ENCODE measurements at places on chromosomes 3 and 15.

DNA sequence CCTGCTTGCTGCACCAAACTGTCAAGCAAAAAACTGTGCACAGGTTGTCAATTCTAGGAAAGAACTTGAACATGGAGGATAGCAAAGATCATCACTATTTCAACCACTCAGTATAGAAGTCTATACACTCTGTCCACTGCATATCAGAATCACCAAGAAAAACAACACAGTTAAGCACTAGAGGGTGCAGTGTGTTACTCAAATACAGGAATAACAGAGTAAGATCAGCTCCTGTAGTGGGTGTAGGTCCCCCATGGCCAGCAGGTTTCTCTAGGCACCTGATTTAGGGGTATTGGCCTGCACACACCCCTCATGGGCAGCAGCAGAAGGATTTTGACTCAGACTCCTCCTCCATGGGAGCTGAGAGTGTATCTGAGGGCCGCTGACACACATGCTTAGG, 464.1 kb downstream of the EPHA6 start:
- no peak for DNase-seq

- DNase-seq: no peak
Observed at GRCh38 chr3:26708501-26708900, 85.9 kb downstream of the LRRC3B start.

- DNase-seq: no peak
Observed at GRCh38 chr15:56653107-56653506, 80.2 kb downstream of the ZNF280D start.

DNA sequence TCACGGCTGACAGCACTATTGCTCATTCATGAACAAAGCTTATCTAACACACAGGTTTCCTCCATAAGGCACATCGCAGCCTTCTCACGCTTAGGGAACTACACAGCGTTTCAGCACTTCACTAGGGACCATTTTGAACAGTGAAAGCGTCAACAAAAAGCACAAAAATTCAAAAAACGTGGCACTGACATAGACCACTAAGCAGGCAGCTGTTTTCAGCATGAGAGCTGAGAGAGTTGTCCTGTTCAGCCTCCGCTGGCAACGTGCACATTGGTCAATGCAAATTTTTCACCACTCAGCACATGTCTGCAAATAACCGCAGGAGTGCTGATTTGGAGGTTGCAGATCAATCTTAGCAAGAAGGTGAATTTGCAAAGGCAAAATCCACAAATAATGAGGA, 109.2 kb downstream of the LRRK1 start:
- DNase-seq: no peak

- DNase-seq: no peak
Observed at GRCh38 chr3:114565216-114565615, 271.4 kb downstream of the TIGIT start.

- DNase-seq: no peak
Observed at GRCh38 chr15:50880651-50881114, 27.8 kb upstream of the AP4E1 start.

DNA sequence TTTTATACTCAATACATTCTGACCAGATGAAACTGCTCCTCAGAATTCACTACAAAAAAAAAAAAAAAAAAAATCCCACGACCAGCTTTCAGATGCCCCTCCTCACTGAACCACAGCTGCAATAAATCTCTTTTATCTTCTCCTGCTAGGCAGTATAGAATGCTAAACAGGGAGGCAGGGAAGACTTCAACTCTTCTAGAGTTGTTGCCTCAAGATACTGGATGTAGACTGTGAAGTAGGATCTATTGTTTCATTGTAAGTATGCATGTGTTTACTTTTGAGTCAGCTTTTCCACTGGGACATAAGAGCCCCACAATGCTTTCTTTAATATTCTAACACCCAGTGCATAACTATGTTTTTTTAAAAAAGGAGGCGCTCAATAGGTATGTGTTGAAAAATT, 401.4 kb downstream of the TBL1XR1 start:
- DNase-seq: no peak

GRCh38 chr3:113339616-113340244, 101.6 kb downstream of the CFAP44 start:
- no peak for DNase-seq

DNA sequence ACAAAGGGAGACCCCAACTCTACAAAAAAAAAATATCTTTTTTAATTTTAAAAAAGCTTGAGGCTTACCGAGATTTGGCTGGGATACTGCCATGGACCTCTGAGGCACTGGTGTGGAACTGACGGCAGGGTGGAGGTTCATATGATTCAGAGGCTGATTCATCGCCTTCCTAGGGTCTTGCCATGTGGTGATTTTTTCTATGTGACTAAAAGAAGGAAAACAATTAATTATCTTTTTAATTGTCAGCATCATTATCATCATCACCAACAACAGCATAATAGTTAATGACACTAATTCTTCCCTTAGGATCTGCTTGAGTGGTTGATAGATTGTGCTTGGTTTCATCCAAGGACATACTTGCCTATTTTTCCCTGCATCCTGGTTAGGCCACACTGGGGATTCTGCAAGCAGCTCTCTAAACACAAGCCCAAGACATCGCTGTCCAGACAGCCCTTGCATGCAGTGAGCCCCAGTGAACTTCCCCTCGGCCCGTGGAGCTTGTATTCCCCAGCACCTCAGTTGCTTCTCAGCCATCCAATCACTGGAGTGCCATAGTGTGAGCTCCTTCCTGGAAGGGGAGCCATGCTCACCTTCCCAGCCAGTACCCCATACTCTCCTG, 84.9 kb downstream of the WWTR1 start:
- DNase-seq: no peak

- DNase-seq: no peak
Observed at GRCh38 chr3:118144919-118145318, 889.7 kb downstream of the IGSF11 start.

- no peak for DNase-seq
Observed at GRCh38 chr3:165669967-165670366, 167.3 kb downstream of the BCHE start.

DNA sequence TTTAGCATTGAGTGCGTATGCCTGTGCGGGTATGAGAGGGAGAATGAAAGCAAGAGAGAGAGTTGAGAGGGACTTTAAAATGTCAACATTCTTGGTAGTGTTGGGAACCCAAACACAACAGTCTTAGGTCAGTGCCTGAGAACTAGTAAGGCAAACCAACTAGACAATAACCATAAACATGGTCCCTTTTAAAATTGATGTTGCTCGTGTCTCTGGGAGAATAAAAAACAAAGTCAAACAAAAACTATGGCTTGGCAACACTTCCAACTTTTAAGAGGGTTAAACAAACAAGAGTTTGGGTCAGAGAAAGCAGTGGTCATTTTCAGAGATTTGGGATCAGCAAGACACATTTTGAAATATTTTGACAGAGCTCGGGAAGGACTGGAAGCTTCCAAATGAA, 146.7 kb upstream of the THBS1 start:
- DNase-seq: no peak

DNA sequence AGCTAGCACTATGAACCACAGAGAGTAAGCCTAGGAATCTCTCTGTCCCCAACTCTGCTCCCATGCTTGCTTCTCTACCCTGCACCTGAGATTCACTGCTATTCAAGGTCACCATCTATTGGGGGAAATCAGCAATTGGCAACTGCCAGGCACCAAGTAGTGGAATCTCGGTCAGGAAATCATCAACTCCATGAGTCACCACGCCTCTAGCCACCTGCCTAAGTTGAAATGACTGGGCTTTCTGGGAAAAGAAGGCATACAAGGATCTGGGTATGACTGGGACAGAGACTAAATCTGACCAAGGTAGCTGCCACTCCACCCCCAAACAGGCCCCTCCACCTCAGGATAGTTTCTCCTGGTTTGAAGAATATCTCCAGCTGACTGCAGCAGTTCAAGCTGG, 464.1 kb upstream of the CBLB start:
- DNase-seq: no peak

- DNase-seq: no peak
Observed at GRCh38 chr15:47410247-47410646, 307.1 kb upstream of the SEMA6D start.

- DNase-seq: no peak
Observed at GRCh38 chr3:62585861-62586260, 212.5 kb upstream of the FEZF2 start.

DNA sequence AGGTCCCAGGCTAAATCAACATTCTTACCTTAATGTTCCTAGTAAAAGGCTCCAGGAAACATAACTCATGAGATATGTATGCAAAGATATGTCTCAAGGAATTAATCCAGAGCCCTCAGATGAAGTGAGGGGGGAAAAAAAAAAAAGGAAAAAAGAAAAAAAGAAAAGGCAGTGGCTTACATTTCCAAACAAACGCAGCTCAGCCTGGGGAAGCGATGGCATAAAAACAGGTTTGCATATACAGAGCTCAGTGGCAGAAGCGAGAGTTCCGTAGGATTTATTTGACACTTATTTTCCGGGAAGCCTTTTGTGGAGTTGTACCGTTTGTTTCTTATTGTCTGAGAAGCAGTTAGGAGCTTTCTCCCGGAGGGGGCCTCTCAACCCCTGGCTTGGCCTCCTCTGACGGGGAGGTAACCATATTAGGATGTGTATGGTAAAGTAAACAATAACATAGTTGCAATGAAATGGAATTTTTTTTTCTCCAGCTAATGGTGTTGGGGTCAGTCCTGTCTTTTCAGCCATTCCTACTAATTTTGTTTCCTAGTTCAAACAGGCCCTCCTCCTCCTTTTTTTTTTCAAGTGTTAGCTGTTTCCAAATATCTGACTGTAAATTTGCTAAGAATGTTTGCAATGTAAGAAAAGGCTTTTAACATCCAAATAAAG, 338.6 kb downstream of the FOXP1 start:
- DNase-seq: no peak

Measured in COLO829 (cell line).